Inflammatory macrophage (primary cell): ENCODE measurements at places on chromosomes 5 and 9.

- no peak for DNase-seq
Observed at GRCh38 chr9:121813519-121814210, 162.2 kb downstream of the DAB2IP start.

GRCh38 chr9:114429488-114429887 lies 41.7 kb upstream of the AKNA start:
- DNase-seq, result no peak

DNA sequence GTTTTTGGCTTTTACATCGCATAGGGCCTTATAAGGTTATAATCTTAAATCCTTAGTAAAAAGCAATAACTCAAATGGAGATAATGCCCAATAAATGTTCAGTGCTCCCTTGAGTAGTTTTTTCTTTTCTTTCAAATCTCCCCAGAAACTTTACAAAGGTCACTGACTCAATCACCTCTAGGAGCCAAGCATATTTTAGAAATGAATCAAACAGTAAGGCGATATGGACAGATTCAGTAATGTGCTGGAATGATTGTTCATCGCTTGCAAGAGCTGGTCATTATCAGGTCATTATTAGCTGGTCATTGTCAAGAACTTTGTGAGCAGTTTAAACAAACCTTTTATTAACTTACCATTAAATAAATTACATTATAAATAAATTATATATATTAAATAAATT lies 130.4 kb upstream of the SLIT3 start:
- no peak for DNase-seq

GRCh38 chr9:22415941-22416691 lies 30.5 kb upstream of the DMRTA1 start:
- DNase-seq, result no peak

GRCh38 chr5:109299557-109299956 lies 110.2 kb downstream of the PJA2 start:
- DNase-seq, result no peak

DNA sequence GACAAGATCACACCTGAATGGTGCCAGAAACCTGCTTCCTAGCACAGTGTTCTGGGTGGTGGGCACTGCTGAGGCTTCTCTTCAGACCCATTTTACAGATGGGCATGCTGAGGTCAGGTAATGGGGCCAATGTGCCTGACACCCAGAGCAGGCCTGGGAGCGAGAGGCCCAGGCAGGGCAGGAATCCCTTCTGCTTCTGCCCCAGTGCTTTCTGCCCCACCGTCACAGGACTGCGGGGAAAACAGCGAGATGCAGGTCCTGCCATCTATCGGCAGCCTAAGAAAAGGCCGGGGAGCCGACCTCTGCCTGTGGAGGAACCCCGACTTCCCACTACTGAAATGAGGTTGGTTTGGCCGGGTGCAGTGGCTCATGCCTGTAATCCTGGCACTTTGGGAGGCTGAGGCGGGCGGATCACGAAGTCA lies 22.8 kb upstream of the RNU6ATAC start:
- peak; percentile 28 for DNase-seq

DNA sequence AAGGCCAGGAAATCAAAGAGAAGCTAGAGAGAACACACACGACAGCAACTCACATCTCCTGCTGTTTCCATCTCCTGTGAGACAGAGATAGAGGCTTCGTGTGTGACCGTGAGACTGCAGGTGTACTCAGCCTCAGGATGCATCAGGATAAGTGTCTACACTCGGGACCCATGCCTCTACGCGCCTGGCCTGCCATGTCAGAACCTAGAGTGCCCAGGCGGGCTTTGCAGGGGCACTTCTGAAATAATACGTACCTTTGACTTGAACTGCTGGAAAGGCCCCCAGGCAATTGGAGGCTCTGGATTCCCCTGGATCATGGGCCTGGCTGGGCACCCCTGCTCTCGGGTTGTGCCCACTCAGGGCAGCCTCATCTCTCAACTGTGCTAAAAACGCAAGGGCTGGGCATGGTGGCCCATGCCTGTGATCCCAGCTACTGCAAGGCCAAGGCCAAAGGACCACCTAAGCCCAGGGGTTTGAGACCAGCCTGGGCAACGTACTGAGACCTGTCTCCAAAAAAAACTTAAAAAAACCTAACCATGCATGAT lies 13.0 kb downstream of the CLPTM1L start:
- DNase-seq, result no peak

DNA sequence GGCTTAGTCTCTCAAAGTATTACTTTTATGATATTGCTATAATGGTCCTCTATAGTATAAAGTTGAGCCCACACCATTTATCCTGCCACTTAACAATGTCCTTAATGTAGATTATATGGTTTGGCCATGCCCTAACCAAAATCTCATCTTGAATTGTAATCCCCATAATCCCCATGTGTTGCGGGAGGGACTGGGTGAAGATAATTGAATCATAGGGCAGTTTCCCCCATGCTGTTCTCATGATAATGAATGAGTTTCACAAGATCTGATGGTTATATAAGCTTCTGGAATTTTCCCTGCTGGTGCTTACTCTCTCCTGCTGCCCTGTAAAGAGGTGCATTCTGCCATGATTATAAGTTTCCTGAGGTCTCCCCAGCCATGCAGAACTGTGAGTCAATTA lies 498.8 kb downstream of the RAB3C start:
- DNase-seq, result no peak

- no peak for DNase-seq
Observed at GRCh38 chr5:149993471-149993870, 7.0 kb downstream of the TIGD6 start.

GRCh38 chr5:464843-465590 lies 22.0 kb downstream of the EXOC3 start:
- DNase-seq, result no peak

DNA sequence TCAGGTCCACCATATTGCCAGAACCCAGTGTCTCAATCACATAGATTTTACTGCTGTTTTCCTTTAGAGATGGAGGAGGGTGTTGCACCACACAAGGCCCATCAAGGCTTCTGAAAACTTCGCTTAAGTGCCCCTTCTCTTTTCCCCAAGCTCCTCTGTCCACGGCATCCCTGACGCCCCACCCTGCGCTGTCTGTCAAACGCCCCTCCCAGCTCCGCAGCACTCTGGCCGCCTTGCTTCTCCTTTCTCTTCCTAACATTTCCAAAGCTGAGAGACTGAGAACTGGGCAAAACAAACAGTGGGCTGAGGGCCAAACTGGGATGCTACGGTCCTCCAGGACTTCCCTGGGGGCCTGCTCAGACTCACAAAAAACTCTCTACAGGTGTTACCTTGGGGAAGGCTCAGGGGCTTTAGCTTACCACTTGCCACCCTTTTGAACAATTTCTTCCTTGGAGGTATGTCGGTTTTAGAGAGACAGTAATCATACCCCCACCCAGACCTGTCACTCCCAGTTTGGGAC lies 28.3 kb upstream of the ERGIC1 start:
- no peak for DNase-seq

DNA sequence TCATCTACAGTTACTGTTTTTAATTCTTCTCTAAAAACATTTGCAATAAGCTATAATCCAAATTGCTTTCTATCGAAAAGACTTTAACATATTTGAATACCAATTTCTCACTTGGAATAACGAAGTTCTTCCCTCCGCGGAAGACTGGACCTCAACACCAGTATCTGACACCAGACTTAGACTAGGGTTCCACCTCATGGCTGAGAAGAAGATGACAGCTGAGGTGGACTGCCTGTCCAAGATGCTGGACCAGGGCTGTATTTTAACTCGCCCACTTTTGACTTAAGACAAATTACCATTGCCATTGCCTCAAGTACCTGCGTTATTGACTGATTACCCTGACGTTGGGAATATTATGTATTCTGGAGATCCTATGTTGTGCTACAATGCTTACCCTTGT lies 34.1 kb downstream of the ZMAT2 start:
- peak; percentile 31 for DNase-seq

DNA sequence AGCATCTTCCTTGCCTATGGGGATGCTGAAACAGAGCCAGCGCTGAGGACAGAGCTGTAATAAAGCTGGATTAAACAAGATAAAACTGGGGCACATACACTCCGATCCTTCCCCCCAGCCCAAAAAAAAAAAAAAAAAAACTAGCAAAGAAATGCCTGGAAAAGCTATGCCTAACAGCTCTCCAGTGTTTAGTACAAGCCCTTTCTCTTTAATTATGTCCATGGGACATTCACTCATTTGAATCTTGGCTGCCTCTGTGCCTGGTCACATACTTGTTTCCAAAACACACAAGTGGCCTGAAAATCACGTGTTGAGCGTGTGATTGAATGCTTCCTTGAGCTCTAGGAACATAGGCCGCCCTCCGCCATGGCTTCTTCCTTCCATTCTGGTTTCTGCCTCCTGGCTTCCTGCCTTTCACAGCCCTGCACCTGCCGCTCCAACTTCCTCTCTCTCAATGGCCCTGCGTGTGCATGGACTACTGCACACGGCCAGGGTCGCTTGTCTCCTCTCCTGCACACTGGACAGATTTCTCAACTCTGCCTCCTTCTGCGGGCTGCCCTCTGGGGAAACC lies 111.0 kb upstream of the RETREG1 start:
- peak; percentile 19 for DNase-seq

DNA sequence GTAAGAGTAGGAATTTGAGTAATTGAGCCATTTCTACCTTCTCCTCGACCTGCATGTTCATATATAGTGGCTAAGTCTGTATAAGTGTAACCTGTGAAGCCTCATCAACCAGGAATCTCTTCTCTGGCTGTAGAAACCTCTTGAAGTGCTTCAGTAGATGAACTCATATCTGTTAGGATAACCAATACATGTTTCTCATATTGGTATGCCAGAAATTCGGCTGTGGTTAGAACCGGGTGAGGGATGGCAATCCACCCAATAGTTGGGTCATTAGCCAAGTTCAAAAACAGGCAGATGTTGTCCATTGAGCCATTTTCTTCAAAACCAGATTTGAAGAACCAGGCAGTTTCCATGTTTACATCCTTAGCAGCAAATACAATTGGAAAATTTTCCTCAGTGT lies 28.9 kb upstream of the GSN start:
- DNase-seq, result no peak

DNA sequence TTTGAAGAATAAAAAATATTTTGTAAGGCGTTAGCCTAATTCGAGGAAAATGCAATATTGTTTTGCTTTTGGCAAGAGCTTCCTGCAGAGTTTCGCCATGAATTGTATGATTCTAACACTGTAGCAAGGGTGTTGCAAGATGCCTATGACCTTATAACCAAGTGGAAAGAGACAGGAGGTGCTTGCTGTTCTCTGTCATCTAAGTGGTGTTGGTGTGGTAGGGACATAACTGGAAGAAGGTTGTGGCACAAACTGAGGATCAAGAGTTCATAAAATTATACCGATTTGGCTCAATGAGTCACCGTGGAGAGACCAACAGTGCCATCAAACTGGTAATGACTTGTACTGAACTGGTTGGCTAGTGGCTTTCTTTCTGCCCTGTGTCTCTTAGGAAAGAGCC lies 6.3 kb downstream of the STC2 start:
- DNase-seq, result no peak

DNA sequence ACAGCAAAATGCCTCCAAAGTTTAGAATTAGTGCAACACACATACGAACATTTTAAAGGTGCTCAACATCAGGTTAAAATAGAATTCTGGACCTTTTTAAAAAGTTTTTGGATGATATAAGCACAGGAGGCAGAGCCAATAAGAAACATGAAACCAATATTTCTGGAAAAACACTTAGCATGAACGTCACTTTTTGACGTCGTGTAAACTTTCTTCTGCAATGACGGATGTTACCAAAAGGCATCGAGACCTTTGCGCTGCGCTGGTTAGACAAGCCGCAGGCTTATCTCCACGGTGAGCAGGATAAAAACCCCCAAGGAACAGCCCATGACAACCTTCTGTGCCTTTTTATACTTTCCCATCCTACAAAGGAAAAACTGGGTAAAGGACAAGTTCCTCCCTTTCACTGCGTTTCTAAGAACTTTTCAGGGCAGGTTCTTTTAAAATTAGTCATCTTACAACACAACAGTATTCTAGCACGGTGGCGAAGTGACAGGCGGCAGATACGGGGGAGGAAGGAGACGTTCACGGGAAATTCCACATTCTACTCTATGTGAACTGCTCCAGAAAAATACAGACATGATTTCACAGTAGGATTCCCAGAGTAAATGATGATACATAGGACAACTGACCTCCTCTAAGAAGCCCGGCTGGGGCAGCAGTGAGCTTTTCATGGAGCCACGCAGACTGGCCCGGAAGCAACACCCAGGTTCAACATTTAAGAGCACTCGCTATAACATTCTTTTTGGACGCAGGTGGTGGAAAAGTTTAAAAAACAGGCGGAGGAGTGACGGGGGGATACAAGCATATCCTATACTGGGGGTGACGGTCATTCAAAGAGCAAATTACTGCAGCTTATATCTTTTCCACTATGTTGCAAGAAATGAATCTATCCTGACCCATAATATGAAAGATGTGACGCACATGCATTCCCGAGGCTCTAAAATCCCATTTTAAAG lies 52.4 kb downstream of the USP20 start:
- peak; percentile 66 for DNase-seq
